ENCODE measurements at places on chromosomes 2 and 18.

- peak; percentile 28 for DNase-seq
Measured at GRCh38 chr18:44579028-44579702, 101.5 kb upstream of the SETBP1 start.

DNA sequence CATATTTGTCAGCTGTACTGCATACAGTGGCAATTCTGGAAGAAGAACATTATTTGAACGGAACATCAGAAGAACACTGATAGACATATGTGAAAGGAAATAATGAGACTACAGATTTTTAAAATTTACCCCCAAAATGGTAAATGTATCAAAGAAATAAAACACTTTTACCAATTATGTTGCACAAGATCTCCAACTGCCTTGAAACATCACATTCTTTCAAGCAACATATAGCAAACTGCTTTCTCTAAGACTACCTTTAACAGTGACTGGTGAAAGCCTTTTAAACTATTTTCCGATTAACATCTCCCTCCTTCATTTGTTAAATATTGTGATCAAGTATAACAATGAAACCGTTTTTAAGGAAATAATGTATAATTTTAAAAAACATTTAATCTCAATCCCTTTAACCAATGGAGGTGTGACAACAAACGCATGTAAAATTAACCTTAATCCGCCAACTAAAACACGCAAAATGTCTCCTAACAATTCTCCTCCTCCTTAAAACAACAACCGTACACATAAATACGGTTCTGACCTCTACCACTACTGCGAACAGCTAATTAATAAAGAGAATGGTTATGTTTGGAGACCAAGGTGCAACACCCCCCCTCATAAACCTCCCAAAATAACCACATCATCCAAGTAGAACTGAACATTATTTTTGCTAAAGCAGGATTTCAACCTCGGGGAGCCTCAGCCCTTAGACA, 2.4 kb downstream of the FBXO11 start:
- DNase-seq, result no peak

GRCh38 chr2:159998961-159999360, 63.5 kb downstream of the PLA2R1 start:
- no peak for DNase-seq

DNA sequence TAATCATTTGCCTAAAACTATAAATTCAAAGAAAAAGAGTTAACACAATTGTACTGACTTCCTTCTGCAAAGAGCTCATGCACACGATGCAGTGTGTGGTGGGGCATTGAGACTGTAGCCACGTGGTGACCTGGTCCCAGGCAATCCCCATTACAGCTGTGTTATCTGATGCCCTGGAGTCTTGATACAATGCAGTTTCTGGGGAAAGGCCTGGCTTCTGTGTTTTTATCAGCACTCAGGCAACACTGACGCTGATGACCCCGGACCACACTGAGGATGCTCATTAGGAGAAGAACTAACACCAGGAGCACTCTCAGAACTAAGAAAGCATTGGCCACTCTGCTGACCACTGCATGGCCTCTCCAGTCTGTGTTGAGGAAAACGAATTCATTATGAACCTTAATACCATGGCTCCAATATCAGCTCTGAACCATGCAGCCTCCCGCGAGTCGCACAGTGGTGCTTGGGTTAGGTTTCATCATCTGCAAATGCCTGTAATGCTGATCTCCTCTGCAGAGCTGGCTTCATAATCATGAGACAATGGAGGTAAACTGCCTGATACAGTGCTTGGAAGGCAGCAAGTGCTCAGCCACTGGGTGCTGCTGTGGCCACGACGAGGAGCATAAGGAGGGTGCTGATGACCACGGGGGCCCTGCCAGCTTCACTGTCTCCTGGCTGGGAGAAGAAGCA, 218.5 kb downstream of the MYT1L start:
- no peak for DNase-seq

DNA sequence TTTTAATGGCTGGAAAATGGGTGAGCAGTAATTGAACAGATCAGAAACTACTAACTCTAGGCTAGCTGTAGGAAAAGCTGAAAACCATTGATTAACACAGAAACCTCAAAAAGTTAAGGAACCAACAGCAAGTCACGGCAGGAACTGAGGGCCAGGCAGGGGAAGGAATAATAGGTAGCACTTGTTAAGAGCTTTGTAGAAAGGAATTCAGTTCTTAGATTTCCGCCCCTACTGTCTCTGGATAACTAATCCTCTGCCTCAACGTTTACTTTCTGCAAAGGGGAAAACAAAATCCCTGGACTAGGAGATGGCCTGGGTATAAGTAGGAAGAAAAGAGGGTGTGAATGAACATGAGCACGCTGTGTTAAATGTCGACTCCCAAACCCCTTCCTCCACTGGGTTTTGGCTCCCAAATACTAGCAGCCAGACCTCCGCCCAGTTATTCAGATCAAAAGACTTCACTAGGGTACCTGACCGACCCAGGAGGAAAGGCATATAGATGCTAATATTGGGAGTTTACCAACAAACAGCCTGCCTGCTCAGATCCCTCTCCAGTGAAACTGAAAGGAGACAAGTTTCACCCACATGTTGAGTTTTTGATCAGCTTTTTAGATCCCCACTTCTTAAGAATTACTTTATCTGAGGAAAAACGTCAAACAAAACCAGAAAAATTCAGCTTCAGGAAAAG, 12.4 kb downstream of the SMAD2 start:
- no peak for DNase-seq

DNA sequence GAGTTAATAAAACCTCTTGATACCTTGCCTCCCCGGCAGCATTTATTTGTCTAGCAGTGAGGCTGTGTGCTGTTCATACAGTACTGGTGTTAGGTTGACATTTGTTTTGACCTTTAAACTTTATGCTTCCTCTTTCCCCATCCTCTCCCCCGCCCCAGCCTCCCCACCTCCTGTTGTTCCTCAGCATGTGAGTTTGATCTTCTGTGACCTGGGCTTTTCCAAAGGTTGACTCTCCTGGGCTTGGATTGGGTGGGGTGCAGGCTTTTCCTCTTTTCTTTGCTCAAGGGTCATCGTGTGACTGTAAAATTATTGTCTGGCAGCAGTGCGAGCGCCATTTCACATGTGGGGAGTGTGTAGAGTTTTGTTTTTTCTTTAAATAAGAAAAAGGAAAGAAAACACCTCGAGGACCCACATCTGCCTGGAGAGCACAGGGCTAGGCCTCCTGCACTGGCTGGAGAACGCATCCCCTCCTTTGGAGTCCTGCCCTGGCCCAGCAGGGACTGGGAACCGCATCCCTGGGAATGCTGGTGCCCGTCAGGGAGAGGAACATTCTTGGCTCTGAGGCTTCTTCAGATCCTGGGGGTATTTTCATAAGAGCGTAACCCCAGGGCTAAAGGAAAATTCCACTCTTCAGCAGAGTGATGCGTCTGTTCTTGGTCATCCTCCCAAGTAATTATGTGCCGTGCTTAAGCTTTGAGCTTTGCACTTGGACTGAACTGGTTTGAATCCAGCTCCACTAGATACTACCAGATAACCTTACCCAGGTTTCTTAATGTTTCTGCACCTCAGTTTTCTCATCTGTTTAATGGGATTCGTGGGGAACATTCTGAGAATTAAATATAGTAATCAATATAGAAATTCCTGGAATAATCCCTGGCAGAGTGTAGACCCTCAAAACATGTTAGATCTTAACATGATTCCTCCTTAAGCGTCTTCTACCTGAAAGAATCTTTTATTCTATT, 91.5 kb downstream of the SETBP1 start:
- DNase-seq, result no peak

DNA sequence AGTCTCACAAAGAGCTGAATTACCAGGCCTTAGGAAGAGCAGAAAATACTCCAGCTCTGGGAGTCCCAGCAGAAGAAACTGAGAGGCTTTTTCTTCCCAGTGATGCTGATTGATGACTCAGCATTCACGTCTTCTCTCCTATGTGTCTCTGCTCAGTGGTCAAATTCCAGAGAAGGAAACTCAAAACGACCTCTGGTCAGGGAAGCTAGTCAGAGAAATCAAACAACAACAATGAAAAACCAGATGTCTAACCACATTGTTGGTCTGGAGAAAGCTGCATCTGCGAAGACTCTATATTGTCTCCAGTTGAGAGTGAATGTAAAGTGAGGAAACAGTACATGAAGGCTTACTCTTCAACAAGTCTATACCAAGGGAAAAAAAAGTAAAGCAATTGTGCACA, 28.6 kb upstream of the CERS6 start:
- no peak for DNase-seq

DNA sequence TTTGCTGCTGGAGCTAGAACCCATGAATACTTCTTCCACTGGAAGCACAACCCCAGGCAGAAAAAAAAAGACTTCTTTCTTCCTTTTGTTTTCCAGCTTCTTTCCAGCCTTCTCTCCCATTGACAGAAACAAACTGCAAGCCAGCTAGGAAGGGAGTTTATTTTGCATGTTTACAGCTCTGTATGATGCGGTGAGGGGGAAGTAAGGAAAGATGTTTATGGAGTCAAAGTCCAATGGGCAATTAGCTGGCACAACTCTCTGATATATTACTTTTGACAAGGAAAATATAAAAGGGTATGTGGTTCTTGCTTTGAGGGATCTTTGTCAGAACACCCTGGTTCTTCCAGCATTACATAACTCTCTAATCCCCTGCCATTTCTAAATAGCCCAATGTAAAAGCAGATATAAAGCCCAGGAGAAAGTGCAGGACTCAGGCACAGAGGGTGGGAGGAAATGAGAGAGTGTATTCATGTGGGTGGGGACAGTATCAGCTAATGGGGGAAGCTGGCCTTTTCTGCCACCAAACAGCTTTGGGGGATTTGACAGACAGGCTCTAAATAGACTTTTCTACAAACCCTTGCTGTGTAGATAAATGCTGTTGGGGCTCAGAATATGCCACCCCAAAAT, 9.3 kb upstream of the NMS start:
- DNase-seq, result no peak

- no peak for DNase-seq
Measured at GRCh38 chr18:56121669-56122068, 516.7 kb downstream of the TXNL1 start.

GRCh38 chr2:149213764-149214493, 116.5 kb upstream of the LYPD6 start:
- DNase-seq, result no peak

DNA sequence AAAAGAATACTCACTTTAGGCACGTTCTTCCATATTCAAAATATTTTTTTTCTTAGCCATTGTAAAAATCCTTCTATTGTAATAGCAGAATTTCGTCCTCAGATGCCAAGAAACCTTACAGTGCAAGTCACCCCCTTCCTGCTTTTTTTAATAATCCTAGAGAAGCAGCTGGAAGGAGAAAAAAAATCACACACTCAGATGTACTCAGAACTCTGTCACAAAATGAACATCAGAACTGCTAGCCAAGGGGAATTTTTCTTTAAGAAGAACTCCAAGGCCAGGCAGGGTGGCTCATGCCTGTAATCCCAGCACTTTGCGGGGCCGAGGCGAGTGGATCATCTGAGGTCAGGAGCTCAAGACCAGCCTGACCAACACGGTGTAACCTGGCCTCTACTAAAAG, 127.3 kb upstream of the SPATS2L start:
- DNase-seq, result no peak

- no peak for DNase-seq
Measured at GRCh38 chr2:158511706-158512105, 55.0 kb downstream of the PKP4 start.

GRCh38 chr2:121078899-121079298, 206.1 kb downstream of the TFCP2L1 start:
- DNase-seq, result no peak

DNA sequence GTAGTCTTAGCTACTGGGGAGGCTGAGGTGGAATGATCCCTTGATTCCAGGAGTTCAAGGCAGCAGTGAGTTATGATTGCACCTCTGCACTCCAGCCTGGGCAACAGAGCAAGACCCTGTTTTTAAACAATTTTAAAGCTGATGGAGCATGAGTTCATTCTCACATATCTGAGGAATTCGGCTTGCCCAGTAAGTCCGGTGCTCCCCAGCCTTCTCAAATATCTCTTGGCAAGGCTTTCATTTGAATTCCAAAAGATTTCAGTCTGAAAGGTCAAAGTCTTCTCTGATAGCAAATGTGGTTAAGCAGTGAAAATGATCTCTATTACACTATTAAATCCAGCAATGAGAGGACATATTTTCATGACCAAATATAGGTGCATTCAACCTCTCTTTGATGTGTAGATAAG, 27.9 kb downstream of the PIEZO2 start:
- DNase-seq, result no peak

GRCh38 chr18:79632765-79633164, 46.8 kb upstream of the CTDP1 start:
- DNase-seq, result no peak

DNA sequence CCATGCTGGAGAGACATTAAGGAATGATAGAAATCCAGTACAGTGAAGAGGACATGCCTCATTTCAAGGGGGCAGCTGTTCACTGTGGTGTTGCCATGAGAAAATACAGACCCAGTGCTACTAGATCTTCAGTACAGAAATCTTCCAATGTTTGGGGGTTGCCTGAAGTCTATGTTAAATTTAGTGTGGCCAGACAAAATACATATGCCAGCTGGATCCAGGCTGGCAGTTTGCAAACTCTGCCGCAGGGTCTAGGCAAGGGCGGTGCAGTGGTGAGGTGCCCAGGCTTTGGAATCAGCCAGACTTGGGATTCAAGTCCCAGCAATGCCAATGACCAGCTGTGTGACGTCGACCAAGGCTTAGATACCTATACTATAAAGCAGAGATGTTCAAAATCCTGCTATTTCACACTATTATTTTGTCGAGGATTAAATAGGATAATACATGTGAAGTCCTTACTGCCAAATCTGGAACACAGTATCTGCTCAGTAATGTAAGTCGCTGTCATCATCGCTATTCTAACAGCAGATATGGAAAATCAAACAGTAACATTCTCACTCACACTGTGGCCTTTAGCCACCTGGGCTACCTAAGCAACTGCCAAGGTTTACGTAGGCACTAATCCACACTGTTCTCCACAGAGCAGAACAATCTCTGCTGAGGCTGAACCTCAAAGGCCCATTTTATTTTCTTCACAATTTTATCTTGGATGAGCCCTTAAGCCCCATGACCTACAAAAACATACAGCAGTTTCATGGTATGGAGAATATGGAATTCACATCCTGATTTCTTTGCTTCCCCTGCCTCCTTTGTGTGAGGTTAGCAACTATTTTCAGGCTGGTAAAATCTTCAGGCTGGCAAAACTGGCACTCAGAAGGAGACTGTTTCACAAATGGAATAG, 5.9 kb upstream of the TMSB10 start:
- DNase-seq, result no peak

Measured in GDM1 (cell line).